ENCODE measurements at places on chromosomes 6 and 20.

DNA sequence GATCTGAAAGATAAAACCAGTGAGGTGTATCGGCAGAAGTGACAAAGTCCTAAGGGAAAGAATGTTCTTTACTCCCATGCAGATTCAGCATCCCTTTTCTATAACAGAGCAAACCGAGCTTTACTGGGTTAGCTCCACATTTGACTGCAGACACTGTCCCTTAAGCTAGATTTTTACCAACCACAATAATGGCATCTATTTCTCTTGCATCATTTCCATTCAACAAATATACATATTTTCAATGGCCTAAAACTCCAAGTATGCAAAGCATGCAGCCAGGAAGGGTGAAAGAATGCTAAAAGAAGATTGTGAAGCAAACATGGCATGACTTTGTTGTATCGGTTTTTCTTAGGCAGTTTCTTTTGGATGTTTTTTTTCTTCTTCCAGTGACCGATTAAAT is 255.4 kb downstream of the OGFRL1 start:
- DNase-seq, result no peak

DNA sequence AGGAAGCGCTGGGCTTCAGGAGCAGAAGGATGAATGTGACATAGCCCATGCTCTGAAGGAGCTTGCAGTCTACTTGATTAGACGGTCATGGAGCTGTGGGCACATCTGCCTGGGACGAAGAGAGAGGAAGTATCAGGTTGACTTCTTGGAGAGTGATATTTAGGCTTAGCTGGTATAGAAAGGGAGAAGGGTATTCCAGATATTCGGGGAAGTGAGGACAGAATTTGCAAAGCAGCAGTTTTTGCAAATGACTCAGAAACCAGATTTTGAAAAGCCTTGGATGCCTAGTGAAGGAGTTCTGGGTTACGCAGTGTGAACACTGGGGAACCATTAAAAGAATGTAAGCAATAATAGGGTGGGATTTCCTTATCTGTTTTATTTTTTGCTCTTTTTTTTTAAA is 60.7 kb downstream of the EYA4 start:
- DNase-seq, result no peak

DNA sequence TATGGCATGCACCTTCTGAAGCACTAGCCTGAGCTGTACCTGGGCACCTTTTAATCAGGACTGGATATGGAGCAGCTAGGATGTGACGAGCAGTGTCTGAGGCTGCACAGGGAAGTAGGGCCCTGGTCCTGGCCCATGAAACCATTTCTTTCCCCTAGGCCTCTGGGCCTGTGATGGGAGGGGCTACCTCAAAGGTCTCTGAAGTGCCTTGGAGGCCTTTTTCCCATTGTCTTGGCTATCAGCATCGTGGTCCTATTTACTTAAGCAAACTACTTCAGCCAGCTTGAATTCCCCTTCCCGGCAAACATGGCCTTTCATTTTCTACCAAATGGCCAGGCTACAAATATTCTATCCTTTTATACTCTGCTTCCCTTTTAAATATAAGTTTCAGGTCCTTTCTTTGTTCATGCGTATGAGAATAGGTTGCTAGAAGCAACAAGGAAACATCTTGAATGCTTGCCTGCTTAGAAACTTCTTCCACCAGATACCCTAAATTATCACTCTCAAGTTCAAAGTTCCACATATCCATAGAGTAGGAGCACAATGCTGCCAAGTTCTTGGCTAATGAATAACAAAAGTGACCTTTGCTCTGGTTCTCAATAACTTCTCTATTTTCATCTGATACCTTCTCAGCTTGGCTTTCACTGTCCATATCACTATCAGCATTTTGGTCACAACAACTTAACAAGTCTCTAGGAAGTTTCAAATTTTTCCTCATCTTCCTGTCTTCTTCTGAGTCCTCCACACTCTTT is 673.1 kb downstream of the HTR1B start:
- DNase-seq, result no peak

DNA sequence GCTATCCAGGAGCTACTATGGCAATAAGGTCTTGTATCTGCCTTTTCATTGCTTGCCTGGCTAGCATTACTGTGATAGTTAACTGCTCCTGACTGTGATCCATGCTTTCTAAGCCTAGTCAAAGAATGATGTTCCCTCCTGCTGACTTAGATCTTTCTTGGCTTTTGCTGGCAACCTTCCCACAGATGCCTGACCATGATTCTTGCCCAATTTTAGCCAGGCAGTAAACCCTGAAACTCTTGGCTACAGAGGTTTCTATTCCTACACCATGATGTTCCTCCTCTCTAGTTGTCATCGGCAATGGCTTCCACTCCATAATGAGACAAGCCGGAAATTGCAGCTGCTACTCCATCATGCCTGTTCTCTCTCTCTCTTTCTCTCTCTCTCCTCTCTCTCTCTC is 238.1 kb downstream of the HAO1 start:
- no peak for DNase-seq

DNA sequence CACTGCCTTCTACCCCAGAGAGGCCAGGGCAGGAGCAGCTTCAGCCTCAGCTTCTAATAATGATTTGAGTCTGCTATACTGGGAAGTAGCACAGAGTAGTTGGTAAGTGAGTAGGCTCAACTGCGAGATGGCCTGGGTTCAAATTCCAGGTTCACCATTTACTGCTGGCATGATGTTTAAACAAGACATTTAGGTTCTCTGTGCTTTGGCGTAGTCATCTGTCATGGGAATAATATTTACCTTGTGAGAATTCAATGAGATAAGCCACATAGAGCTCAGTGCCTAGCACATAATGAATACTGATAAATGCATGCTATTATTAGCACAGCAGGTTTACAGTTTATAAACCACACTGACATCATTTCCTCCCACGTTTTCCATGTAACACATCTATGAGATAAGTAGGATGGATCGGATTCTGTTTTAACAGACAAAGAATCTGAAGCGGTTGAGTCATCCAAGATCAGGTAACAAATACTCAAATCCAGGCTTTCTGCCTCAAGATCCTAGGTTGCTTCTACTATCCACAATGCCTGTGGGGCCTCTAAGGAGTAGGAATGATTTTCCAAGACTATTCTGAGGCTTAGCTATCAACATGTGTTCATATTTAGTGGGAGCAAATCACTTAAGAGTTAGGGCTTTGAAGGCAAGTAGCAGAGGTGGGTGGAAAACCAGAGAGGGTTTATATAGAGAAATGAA is 72.9 kb upstream of the DTNBP1 start:
- no peak for DNase-seq

GRCh38 chr6:140459209-140459608 is 1084.8 kb upstream of the CITED2 start:
- DNase-seq, result no peak

GRCh38 chr6:11854408-11855165 is 76.0 kb upstream of the ADTRP start:
- DNase-seq, result no peak

GRCh38 chr6:49549691-49550491 is 577 bp upstream of the C6orf141 start:
- DNase-seq, result no peak

GRCh38 chr20:16707674-16708073 is 22.2 kb upstream of the SNRPB2 start:
- DNase-seq, result no peak

All from activated CD4-positive, alpha-beta T cell treated with anti-CD3 and anti-CD28 coated beads for 4 hours (primary cell).